ENCODE measurements at places on chromosomes 3 and 15. TPM values are rescaled to one million over a fixed set of nuclear protein-coding genes. Genes with fewer than 3 reads are reported as not detected.

TF gene
- total RNA-seq, result 3.1 TPM

GOLGB1 gene
- 20.4 TPM for total RNA-seq

ANKUB1 gene
- not detected for total RNA-seq

GRK7 gene
- not detected for total RNA-seq

GPR62 gene
- total RNA-seq, result 0.52 TPM

PLD1 gene
- total RNA-seq, result 31.3 TPM

REC114 gene
- not detected for total RNA-seq

NDN gene
- 190 TPM for total RNA-seq

LMOD3 gene
- total RNA-seq, result 31.8 TPM
